Germinal center (tissue), 1 donor: ENCODE measurements at places on chromosomes 16 and 17.
A peak's percentile ranks its signal among the peaks of the same experiment; 100 is the strongest.

GRCh38 chr17:79849953-79850352 is 10.7 kb upstream of the CBX4 start:
- DNase-seq, result no peak

DNA sequence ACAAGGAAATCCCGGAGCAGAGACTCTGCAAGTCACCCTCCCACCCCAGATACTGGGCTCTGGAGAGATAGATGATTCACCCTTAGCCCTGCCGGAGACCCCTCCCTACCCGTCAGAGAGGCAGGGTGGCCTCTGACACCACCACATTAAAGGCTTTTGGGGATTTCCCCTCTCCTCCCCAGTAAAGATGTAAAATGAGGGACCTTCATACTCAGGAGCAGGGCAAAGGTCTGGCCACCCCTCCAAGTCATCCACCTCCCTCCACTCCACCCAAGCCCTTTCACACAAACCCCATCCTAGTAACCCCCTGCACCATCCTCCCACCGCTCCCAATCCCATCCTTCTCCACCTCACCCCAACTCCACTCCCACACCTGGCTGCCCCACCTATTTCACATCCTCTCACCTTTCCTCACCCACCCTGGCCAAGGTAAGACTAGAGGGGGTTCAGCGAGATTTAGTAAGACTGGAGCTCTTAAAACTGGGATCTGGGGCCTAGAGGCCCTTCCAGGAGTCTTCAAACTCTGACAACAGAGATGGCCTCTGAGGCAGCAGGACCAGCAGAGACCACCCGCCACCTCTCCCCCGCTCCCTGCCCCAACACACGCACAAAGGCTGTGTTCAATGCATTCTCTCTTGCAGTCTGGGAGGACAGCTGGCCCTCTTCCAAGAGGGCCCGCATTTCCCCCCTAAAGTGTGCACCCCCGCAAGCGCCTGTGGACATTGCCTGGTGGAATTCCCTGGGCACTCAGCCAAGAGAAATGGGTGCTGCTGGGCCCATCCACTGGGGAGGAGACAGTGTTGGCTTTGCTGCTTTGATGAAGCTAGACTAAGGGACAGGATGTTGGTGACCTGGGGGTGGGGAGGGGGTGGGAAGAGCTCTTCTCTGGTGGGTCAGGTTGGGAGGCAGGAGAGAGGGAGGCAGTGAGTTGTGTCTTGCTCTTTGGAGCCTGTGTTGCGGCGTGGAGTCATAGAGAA is 1.1 kb downstream of the ABAT start:
- no peak for DNase-seq

DNA sequence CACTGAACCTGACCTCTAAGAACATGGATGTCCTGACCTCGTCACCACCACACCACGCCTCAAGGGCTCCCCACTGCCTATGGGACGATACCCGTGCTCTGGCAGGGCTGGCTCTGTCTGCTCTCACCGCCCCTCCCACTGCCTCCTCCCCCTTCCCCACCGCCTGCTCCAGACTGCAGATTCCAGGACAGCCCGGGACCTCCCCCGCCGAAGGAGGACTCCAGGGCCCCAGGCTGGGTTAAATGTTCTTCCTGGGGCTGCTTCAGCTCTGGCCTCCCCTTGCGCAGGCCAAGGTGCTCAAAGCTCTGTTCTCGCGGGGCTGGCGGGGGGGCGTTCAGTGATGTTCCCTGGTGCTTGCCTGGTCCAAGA is 3.1 kb downstream of the NPW start:
- no peak for DNase-seq

- DNase-seq, result no peak
Measured at GRCh38 chr16:89319631-89319885, 102.1 kb downstream of the ZNF778 start.

DNA sequence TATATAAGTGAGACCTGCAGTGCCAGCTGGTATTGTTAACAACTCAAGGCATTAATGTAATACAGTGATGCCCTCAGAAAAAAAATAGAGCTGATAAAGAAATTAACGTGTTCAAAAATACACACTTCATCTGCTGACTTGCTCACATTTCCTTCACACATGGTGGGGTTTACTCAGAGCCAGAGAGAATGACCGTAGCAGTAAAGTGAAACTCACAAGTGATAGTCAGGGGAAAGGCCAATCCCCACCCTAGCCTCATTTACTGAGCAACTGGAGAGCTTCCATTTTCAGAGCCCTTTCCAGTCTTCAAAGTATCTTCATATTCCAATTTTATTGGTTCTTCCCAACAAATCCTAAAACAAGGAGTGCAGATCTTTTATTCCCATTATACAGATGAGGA is 74.0 kb upstream of the HLF start:
- no peak for DNase-seq

- no peak for DNase-seq
Measured at GRCh38 chr16:85167589-85168537, 55.6 kb upstream of the CIBAR2 start.

DNA sequence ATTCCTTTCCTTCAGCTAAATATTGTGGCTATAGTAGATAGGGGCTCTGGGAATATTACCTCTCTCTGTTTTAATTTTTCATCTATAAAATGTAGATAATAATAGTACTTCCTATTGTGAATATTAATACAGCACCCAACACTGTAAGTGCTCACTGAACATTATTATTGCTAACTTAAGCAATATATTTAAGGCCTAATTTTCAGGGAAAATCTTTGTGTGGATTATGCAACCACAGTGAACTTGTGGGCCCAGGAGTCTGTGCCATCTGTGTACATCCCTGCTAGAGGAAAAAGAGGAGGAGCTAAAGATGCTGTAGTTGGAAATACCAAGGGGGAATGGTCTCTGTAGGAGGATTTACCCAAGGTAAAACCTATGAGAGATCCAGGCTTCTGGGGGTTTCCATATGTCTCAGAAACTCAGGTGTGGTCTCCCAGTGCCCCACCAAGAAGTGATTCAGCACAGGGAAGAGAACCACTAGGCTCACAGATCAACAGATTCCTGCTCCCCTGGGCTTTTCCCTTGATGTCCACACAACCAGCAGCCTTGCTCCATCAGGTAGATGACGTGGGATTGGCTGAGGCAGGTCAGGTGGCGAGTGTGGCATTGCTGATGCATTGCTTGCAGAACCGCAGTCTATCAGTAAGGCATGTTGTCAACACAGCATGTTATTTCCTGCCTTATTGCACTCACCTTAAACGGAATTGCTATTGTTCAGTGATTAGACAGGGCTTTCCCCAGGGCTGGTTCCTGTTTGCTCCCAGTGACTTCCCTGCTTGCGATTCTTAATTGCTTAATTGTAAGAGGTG is 1.6 kb upstream of the N4BP1 start:
- DNase-seq, result no peak

DNA sequence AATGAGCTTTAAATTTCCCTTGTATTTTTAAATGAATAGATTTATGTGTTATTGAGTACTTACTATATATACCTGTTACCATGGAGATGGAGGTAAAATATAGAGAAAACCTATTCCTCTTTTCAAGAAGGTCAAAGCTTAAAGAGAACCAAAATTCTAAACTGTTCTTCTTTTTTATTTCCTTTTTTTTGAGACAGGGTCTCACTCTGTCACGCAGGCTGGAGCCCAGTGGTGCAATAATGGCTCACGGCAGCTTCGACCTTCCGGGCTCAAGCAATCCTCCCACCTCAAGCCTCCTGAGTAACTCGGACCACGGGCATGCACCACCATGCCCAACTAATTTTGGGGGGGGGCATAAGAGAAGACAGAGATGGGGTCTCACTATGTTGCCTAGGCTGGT is 25.0 kb upstream of the TMEM97 start:
- no peak for DNase-seq

- DNase-seq, result no peak
Measured at GRCh38 chr16:10995565-10995964, 51.2 kb downstream of the CLEC16A start.

DNA sequence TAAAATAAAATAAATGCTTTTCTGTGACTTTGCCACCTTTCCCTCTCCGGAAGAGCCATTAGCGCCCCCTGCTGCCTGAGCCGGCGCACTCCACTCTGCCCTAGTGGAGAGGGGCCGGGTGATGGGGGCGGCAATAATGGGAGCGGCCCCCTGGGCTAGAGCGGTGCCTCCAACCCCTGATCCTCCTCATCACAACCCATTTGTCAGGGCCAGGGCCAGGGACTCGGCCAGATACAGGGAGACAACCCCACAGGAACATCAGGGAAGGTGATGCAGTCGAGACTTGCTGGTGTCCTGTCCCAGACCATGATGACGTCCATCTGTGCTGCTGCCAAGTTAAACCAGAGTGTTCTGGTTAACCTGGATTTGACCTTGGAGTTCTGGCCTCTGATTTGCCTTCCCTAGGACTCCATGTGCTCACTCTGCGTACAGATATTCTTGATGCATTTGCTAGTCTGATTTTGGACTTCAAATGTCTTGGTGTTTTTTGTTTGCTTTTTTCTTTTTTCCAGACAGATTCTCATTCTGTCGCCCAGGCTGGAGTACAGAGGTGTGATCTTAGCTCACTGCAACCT is 46.1 kb upstream of the BPTF start:
- DNase-seq, result peak; percentile 57

DNA sequence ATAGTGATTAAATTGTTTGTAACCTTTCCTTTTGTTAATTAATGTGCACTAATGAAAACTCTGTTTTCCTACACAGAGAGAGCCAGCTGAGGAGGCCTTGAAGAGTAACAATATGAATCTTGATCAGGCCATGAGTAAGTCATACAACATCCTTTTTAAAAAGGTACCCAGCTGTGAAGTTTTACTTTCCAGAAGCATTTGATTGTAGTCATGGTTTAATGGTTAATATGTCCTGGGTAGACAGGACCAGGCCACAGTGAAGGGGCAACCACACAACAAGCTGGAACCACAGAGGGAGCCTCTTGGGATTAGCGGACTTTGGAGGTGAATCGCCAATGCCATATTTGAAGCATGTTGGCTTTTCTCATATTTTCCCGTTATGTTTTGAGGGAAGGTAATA is 55.6 kb downstream of the TMC6 start:
- no peak for DNase-seq

- no peak for DNase-seq
Measured at GRCh38 chr17:34598161-34598776, 18.9 kb downstream of the TMEM132E start.
